Kidney (tissue), 22 donors: ENCODE measurements at places on chromosomes 2 and 18.

DNA sequence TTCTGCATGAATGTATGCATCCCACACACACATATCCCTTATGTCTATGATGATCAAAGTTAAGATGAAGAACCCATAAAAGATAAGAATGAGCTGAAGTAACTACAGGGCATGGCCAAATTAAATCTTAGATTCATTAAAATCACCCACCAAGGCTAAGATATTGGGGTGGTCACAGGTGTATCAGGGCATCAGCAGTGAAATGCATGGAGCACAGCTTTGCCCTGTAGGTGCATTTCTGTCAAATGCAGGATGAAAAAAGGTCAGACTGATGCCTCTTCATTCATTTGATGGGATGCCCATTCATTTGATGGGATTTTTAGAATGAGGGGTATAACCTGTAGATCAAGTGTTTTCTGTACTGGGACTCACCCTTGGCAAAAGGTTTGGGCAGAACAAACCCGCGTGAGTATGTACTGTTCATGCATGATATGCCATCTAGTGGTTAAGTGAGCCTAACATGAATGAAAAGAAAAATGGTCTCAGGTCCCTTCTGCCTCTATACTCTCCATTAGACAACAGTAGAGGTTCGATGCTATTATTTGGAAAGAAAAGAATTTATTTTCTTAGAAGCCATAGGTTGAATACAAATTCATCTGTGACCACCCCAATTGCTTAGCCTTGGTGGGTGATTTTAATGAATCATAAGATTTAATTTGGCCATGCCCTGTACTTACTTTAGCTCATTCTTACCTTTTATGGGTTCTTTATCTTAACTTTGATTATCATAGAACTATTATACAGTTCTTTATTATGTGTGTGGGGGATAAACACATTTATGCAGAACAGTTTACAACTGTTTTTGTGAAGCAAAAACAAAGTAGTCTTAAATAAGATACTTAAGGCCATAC, 43.2 kb upstream of the NOSTRIN start:
- peak; percentile 60 for DNase-seq

DNA sequence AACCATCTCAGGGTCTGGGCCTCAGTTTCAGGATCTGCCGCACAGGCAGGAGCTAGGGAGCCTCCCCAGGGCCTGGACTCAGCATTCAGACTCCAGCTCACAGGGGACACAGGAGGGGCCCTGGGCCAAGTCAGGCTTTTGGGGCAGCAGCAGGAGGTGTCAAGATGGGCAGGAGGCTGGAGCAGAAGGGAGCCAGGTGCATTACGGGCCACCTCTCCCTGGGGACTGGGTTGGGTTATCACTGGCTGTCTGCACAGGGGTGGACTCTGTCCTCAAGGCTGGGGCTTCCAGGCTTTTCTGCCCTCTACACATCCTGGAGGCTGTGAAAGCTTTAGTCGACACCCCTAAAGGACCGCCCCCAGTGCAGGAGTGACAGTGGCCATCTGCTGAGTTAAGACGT, 20.0 kb downstream of the AQP12A start:
- no peak for DNase-seq

DNA sequence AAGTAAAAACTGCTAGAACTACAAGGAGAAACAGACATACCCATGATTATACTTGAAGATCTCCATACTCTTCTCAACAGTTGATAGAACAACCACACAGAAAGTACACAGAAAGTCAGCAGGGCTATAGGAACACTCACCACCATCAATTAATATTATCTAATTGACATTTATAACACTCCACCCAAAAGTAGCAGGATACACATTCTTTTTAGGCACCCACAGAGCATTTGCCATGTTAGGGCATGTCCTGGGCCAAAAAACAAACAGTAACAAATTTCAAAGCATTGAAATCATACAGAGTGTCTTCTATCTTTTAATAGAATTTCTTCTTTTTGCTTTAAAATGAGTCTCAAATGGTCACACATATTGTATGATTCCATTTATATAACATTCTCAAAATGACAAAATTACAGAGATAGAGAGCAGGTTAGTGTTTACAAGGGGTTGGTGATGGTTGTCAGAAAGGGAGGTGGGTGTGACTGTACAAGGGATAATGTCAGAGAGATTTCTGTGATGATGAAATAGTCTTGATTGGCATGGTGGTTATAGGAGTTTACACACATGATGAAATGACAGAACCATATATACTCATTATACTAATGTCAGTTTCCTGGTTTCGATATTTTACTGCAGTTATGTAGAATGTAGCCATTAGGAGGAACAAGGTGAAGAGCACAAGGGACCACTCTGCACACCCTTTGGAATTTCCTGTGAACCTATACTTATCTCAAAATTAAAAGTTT, 82.8 kb downstream of the NCK2 start:
- DNase-seq, result no peak

GRCh38 chr2:202841090-202841867, 30.3 kb downstream of the ICA1L start:
- no peak for DNase-seq

- peak; percentile 5 for DNase-seq
Observed at GRCh38 chr2:62826141-62826540, 120.6 kb downstream of the EHBP1 start.

- DNase-seq, result no peak
Observed at GRCh38 chr2:1680222-1681016, 63.9 kb downstream of the PXDN start.

GRCh38 chr2:104901037-104901881, 47.3 kb downstream of the POU3F3 start:
- DNase-seq, result peak; percentile 87

DNA sequence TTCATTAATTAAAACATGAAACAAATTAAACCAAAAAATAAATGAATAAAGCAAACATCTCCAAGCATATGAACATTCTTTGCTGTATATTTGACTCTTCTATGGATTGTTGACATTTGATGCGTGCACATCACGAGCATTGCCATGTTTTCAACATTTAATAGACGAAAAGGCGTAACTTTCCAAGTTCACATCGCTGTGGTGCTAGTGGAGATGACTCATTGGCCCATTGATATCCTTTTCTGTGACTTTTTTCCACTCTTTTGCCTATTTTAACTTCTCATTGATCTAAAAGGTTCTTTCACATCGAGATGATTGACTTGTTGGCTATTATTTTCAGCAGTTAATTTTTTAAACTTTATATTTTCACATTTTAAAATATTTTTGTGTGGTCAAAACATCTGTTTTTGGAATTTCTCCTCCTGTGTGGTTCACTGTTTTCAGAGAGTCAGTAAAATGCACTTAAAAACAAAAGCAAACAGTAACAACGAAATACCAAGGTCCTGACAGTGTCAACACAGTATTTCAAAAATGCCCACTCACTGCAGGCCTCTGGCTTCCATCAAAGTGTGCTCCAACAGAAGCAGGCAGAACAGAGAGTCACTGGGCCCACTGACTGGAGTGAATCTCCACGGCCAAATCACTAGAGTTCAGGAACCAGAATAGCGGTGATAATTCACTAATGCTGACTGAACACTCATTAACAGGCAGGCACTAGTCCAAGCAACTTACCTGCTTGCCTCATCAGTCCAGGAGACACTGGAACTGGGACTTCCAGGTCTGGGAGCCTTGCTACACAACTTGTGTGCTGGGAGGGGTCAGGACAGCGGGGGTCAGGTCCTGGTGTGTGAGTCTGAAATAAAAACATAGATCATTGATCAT, 372.2 kb upstream of the SMIM21 start:
- DNase-seq, result no peak

DNA sequence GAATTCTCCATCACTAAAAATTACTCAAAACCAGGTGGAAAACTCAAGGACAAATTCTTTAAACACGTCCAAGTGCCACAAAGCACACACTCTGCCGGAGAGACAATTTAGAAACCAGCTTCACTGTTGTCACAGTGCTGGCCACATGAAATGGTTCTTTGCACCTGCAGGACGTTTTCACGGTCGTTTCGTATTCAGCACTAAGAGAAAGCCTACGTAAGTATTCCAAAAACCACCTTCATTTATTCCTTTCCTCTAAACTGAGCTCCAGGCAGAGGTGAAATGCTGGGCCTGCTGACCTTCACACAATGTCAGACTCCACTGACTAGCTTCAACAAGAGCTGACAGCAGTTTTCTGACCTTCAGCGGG, 680 bp downstream of the ATP5F1A start:
- DNase-seq, result no peak

DNA sequence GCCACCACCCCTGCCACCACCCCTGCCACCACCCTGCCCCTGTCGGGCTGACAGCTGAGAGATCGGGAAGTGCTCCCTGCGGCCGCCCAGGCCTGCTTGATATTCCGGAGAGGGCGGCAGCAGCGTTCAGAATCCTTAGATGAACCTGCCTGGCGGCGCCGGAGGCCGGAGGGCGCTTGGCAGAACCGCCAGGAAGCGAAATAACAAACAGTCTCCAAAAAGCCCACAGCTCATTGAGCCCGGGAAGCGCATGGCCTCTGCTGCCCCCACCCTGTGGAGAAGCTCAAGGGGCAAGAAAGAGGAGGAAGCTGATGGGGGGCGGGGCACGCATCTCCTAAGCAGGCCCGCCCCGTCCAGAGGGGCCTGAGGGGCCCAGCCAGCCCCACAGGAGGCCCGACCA, 92.2 kb upstream of the MBOAT2 start:
- peak; percentile 72 for DNase-seq

GRCh38 chr2:151679994-151680393, 54.3 kb downstream of the NEB start:
- DNase-seq, result no peak

- no peak for DNase-seq
Observed at GRCh38 chr2:56741601-56742102, 557.9 kb downstream of the CCDC85A start.

- DNase-seq, result no peak
Observed at GRCh38 chr18:64409511-64409910, 260.6 kb upstream of the LINC00305 start.

- no peak for DNase-seq
Observed at GRCh38 chr2:127672341-127673224, 2.7 kb downstream of the LIMS2 start.

DNA sequence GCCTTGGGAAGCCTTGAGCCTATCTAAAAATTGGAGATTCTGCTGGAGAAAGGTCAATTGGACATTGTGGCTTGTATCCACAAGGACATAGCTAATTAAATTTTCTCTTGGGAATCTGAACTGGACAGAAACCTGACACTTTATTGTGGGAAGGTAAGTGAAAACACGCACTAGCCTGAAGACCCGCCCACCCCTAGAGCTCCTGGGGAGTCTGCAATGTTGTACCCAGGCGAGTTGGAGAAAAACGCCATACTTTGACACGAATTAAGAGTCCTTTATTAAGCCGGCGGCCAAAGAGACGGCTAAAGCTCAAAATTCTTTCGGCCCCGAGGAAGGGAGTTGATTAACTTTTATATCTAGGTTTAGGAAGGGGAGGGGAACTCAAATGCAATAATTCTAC, 1.2 kb upstream of the ZNF892 start:
- DNase-seq, result peak; percentile 13

- DNase-seq, result peak; percentile 26
Observed at GRCh38 chr2:237879058-237879430, 19.6 kb downstream of the RAMP1 start.

DNA sequence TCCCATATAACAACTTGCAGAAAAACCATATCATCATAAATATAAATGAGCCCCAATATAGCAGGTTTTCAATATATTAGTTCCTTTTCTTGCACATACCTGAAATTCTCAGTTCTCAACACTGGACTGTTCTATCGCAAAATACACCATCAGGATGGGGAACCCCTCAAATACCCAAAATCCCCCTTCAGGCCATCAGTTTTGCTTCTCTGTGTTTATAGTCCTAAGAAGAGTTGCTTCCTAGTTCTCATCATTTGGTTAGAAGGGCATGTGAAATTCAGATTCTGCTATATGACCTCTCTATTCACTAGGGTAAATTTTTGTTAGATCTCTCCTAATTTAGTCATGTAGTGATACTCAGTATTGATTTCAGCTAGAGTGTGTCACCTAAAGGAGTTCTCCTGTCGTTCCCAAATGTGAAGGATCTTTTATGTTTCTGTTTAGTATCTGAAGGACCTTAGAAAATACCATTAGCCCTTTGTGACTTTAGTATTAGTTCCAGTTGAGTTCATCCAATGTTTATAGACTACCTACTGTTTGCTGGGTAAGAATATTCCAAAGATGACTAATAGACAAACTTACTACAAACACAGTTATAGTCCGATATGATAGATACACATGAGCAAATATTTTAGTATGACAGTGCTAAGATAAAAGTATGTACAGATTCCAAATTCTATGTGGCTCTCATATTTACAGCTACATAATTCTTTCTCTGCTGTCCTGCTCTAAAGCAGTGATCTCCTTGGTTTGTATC, 115.8 kb downstream of the TTC27 start:
- no peak for DNase-seq

- DNase-seq, result no peak
Observed at GRCh38 chr2:207370646-207371045, 159.1 kb upstream of the CREB1 start.
